ENCODE measurements at places on chromosomes 1 and 21. TPM values are rescaled to one million over a fixed set of nuclear protein-coding genes. Genes with fewer than 3 reads are reported as not detected.

Gene C1QB
- total RNA-seq, result 0.72 TPM

Gene DIRAS3
- 2.1 TPM for total RNA-seq

Gene TMEM222
- total RNA-seq, result 23.9 TPM

Gene COL24A1
- total RNA-seq, result 1.8 TPM

Gene SLC26A9
- total RNA-seq, result not detected

Gene RAB25
- not detected for total RNA-seq

- H3K4me3 ChIP-seq, result no peak overlapping the region
- H3K27me3 ChIP-seq, result no peaks in the 10 kb centered on the region
- no peaks in the 10 kb centered on the region for H3K4me1 ChIP-seq
- no peak for DNase-seq
Observed at GRCh38 chr1:104765085-104765484, 1015.4 kb downstream of the AMY1C start.

GRCh38 chr1:181497870-181498269, 14.6 kb downstream of the CACNA1E start:
- no peak overlapping the region for H3K27ac ChIP-seq
- H3K27me3 ChIP-seq, result no peaks in the 10 kb centered on the region
- peaks cover under 1% of the 10 kb centered on the region for H3K4me1 ChIP-seq
- DNase-seq, result no peak

DNA sequence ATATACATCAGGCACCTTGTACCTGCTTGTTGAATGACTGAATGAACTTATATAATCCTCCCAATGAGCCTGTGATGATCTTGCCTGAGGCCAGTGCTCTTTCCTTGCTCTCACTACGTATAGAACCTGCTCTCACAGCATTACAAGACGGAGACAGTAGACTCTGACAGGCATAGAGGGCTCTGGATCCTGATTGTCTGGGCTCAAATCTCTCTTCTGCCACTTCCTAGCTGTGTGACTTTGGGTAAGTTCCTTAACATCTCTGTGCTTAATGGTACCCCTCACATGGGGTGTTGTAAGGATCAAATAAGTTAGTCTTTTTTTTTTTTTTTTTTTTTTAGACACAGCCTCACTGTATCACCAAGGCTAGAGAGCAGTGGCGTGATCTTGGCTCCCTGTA, 4.2 kb upstream of the MAN1C1 start:
- no peak for DNase-seq
- H3K27ac ChIP-seq, result no peak overlapping the region
- H3K27me3 ChIP-seq, result peaks cover 48% of the 10 kb centered on the region

- no peaks in the 10 kb centered on the region for H3K36me3 ChIP-seq
- no peaks in the 10 kb centered on the region for H3K27me3 ChIP-seq
- peaks cover 49% of the 10 kb centered on the region for H3K4me1 ChIP-seq
Observed at GRCh38 chr1:66271904-66272254, 262.1 kb upstream of the SGIP1 start.

- no peak overlapping the region for H3K27ac ChIP-seq
- H3K27me3 ChIP-seq, result peaks cover 31% of the 10 kb centered on the region
- peaks cover 14% of the 10 kb centered on the region for H3K4me1 ChIP-seq
- H3K4me3 ChIP-seq, result peak overlapping the region; percentile 65
Observed at GRCh38 chr21:41761211-41761933, 5.5 kb downstream of the RIPK4 start.

DNA sequence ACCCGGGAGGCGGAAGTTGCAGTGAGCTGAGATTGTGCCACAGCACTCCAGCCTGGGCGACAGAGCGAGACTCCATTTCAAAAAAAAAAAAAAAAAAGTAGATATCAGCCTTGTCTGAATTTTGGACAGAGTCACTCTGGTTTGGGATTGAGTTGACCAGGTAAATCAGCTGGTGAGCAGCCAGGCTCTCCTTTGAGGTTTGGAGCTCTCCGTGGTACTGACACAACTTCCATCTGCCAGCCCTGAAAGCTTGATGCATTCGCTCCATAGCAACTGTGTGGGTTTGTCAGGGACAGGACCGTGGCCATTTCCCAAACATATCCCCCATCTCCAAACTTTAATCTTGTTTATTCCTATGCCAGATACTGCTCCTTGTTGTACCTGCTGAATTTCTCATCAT, 155.2 kb downstream of the DMRTA2 start:
- no peaks in the 10 kb centered on the region for H3K36me3 ChIP-seq
- H3K4me3 ChIP-seq, result no peak overlapping the region
- DNase-seq, result no peak
- H3K27ac ChIP-seq, result no peak overlapping the region
- no peaks in the 10 kb centered on the region for H3K27me3 ChIP-seq

GRCh38 chr1:204896787-204897469, 26.3 kb downstream of the NFASC start:
- H3K4me3 ChIP-seq, result no peak overlapping the region
- H3K27me3 ChIP-seq, result no peaks in the 10 kb centered on the region
- peaks cover 20% of the 10 kb centered on the region for H3K4me1 ChIP-seq
- DNase-seq, result no peak
- no peak overlapping the region for H3K27ac ChIP-seq

DNA sequence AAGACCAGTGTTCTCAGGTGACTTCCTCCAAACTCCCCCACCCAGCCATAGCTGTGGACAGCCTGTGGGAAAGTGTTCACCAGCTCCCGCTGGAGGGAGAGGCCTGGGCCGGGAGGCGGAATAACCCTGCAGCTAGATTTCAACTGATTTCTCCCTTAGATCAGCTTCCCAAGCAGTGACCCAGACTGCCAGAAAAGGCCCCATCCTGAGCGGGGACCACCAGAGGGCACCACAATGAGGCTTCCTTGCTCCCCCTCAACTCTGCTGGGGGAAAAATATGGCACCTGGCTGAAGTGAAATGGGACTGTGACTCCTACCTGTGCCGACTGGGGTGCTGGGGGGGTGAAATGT, 50.8 kb downstream of the RHBG start:
- no peaks in the 10 kb centered on the region for H3K36me3 ChIP-seq
- DNase-seq, result peak; percentile 77
- peaks cover 82% of the 10 kb centered on the region for H3K27me3 ChIP-seq
- H3K4me1 ChIP-seq, result peaks cover 3% of the 10 kb centered on the region
- no peak overlapping the region for H3K27ac ChIP-seq

DNA sequence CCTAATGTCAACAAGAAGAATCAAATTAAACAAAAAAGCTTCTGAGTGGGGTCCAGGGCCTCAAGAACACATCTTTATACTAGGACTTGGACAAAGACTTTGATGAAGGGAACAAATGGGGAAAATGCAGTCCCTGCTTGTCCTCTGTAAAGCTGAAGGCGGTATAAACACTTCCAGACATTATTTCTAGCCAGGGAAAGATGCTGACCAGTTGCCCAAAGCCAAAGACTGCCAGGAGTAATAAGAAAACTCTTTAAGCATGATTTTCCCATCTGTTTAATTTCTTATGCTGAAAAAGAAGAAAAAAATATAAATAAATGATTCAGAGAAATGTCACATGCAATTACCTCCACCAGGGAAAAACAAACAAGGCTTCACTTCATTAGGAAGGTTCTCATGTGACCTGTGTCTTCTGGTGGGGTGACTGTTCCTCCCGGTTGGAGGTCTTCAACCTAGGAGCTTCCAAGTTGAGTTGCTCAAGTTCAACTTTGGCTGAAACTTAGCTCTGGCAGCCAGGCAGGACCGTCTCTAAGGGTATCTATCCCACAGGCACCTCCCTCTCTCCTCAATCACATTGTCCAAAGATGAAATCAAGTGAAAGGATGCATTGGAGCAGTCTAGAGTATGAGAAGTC, 65.2 kb upstream of the KCNE2 start:
- H3K4me3 ChIP-seq, result no peak overlapping the region
- H3K4me1 ChIP-seq, result no peaks in the 10 kb centered on the region
- H3K27ac ChIP-seq, result no peak overlapping the region
- H3K36me3 ChIP-seq, result no peaks in the 10 kb centered on the region
- DNase-seq, result no peak

DNA sequence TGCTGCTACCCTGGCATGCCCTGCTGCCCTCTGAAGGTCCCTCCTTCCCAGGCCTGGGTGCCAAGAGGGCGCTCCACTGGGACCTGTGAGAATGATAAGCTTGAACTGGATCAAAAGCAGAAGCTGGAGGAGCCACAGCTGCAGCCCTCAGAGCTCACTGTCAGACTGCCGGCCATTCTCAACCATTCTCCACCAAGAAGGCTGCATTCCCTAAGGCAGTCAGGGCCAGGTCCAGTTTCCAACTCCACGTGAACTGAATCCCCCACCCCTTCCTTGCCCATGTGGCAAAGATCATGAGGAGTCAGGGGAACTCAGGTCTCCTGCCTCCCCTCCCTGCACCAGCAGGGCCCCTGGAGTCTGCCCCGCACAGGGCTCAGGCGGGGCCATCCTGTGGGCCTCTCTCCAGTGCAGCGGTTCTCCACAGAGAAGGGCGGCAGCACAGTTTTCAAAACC, 19.5 kb downstream of the SLC1A7 start:
- DNase-seq, result no peak
- peaks cover 27% of the 10 kb centered on the region for H3K4me1 ChIP-seq
- no peaks in the 10 kb centered on the region for H3K36me3 ChIP-seq
- H3K4me3 ChIP-seq, result no peak overlapping the region
- peak overlapping the region; percentile 83 for H3K27ac ChIP-seq

- H3K27me3 ChIP-seq, result no peaks in the 10 kb centered on the region
- no peaks in the 10 kb centered on the region for H3K36me3 ChIP-seq
- no peak overlapping the region for H3K4me3 ChIP-seq
Observed at GRCh38 chr1:162679298-162679697, 47.0 kb downstream of the DDR2 start.

DNA sequence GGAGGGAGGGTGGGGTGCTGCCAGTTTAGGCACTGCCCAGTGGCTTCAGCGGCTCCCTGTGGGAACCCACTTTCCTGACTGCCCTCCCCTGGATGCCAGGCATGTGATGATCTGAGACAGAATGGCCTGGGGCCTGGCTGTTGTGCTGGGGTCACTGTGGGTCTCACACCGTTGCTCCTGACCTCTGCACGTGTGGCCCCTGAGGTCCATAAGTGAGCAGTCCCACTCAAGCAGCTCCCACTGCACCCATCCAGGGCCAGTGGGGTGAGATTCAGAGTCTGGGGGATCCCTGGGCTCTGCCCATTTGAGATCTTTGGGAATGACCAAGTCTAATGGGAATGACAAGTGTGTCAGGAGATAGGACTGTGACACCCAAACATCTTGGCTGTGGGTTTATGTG, 18.0 kb downstream of the PODN start:
- H3K27me3 ChIP-seq, result no peaks in the 10 kb centered on the region
- no peak overlapping the region for H3K4me3 ChIP-seq
- no peaks in the 10 kb centered on the region for H3K36me3 ChIP-seq
- DNase-seq, result peak; percentile 56
- no peaks in the 10 kb centered on the region for H3K4me1 ChIP-seq

- no peak for DNase-seq
- H3K4me1 ChIP-seq, result peaks cover 18% of the 10 kb centered on the region
- H3K4me3 ChIP-seq, result peak overlapping the region; percentile 26
- no peaks in the 10 kb centered on the region for H3K27me3 ChIP-seq
Observed at GRCh38 chr1:32813941-32814739, 3.0 kb downstream of the YARS1 start.

DNA sequence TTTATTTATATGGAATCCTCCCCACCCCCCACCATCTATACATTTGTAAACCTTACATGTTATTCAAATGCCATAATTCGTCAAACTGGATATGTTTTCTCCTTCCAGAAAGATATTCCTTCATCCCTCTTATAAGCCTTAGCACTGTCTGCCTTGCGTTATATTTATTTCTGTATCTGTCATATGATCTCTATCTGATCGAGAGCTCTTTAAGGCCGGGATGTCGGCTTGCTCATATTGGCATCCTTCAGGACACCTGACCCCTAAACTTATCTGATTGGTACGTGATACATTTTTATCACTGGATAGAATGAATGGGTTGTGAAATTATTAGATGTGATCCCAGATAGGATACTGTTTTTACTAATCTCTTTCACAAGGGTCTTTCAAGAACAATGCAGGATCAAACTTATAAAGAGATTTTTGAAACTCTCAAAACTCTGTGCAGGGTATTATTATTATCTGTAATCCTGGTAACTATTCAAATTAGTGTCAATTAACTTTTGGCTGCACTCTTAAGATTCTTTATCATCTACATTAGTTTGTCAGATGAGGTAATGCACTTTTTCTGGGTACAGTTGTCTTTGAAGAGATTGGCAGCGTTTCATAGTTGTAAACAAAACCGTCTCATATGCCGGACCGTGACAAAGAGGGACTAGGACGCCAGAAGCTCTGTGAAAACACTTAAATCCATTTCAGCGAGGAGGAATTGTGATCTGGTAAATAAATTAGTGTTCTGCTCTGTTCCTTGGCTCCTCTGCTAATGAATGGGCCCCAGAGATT, 152.0 kb downstream of the KIF26B start:
- H3K4me1 ChIP-seq, result no peaks in the 10 kb centered on the region
- H3K36me3 ChIP-seq, result no peaks in the 10 kb centered on the region
- H3K27ac ChIP-seq, result no peak overlapping the region
- no peak for DNase-seq
- H3K4me3 ChIP-seq, result no peak overlapping the region
- H3K27me3 ChIP-seq, result no peaks in the 10 kb centered on the region
